Mesenchymal stem cell (in vitro differentiated cells and primary cell): ENCODE measurements at places on chromosomes 16 and 17.

GRCh38 chr16:64147941-64148340 is 973.9 kb downstream of the CDH11 start:
- no peak for DNase-seq

GRCh38 chr16:84726669-84727467 is 27.1 kb downstream of the USP10 start:
- DNase-seq, result peak; percentile 39

GRCh38 chr16:57694725-57695679 is at the start of gene DRC7:
Gene DRC7, plus strand, starts transcription at chr16:57694806. Its CDS starts 3,144 bp downstream, at chr16:57697950.
- DNase-seq, result peak; percentile 50

DNA sequence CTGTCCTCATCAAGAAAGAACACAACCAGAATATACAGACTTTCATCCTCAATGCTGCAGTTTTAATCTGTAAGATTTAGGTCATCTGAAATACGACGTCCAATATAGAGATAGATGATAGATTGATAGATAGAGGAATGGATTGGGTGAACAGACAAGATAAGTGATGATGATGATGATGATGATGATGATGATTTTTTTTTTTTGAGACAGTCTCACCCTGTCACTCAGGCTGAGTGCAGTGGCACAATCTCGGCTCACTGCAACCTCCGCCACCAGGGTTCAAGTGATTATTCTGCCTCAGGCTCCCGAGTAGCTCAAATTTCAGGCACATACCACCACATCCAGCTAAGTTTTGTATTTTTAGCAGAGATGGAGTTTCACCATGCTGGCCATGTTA is 56.3 kb upstream of the ADAMTS18 start:
- DNase-seq, result no peak

- no peak for DNase-seq
Observed at GRCh38 chr17:57634713-57635465, 110.2 kb downstream of the CCDC182 start.

DNA sequence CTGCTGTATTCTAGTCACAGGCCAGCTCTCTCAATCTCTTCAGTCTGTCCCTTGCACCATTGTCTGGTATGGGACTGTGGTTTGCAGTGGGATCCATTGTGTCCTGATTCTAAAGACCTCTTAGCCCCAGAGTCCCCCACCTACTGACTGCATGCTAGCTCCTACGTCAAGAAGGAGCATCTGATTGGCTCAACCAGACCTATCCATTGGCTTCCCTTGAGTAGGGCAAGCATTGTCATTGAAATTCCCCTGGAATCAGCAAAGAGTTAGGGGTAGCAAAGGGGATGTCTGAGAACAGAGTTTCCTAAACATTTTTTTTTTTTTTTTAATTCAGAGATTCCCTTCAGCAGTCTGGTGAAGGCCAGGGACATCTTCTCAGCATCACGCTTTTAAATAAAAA is 175.3 kb upstream of the MPHOSPH6 start:
- no peak for DNase-seq

GRCh38 chr16:89132194-89133005 is 38.7 kb downstream of the ACSF3 start:
- DNase-seq, result no peak

DNA sequence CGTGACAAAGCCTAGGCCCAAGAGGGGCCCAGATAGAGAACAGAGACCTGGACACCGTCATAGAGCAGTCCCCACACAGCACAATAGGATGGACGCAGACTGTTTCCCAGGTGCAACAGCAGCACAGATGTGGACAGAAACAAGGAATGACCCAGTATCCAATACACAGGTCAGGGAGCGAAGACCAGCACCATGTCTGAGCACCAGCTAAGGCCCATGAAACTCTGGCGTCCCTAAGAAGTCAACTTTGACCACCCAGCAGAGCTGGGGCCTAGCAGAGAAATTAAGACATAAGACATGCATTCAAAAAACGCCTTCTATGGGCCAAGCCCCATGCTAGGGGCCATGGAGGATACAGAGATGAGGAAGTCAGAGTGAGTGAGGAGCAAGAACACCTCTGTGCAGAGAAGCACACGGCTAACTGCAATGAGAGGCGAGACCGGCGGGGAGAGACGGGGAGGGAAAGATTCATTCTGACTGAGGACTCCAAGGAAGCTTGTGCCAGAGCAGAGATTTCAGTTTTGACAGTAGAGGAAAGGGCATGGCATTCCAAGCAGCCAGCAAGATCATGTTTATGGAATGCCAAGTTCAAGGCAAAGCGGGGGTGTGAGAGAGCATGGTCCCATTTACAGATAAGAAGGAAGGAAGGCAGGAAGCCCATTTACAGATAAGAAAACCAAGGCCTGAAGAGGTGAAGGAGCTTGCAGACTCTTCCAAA is 50.8 kb downstream of the PITPNM3 start:
- DNase-seq, result no peak
